Tibial artery (tissue), 4 donors: ENCODE measurements at places on chromosomes 16 and 17.

GRCh38 chr17:67602974-67603373 lies 114.8 kb upstream of the NOL11 start:
- DNase-seq = no peak

DNA sequence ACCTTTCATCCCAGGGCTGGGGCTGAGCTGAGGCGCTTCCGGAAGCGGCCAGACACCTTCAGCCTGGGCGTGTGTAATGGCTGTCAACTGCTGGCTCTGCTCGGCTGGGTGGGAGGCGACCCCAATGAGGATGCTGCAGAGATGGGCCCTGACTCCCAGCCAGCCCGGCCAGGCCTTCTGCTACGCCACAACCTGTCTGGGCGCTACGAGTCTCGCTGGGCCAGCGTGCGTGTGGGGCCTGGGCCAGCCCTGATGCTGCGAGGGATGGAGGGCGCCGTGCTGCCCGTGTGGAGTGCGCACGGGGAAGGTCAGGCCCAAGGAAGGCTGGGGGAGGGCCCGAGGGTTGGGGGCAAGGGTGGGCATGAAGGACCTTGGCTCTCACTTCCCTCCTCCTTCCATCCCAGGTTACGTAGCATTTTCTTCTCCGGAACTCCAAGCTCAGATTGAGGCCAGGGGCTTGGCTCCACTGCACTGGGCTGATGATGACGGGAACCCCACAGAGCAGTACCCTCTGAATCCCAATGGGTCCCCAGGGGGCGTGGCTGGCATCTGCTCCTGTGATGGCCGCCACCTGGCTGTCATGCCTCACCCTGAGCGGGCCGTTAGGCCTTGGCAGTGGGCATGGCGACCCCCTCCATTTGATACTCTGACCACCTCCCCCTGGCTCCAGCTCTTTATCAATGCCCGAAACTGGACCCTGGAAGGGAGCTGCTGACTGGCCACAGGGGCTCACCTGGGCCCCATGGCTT lies 19.6 kb downstream of the PFAS start:
- no peak for DNase-seq

DNA sequence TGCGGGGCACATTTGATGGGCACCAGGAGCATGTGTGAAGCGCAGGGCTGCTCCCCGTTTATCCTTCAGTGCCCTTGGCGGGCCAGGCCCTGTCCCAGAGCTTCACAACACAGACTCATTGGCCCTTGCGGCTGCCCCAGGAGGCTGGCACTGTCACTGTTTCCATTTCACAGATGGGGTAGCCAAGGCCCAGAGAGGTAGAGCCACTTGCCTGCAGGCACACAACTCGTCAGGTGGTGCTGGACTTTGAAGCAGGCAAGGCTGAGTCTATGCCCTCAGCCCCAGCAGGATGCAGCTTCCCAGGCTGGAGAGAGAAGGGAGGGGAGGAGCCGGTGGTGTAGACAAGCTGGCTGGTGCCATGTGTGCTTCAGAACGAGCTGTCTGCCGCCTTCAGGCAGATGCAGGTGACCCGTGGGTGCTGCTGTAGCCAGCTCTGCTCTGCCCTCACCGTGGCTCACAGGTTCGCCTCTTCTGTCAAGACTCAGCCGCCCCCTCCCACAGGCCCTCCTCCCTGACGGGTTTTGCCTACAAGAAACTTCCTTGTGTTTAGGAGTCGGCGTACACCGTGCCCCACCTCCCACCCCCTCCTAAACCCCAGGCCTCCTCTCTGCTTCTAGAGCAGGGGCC lies 232.3 kb upstream of the CIBAR2 start:
- DNase-seq = no peak

DNA sequence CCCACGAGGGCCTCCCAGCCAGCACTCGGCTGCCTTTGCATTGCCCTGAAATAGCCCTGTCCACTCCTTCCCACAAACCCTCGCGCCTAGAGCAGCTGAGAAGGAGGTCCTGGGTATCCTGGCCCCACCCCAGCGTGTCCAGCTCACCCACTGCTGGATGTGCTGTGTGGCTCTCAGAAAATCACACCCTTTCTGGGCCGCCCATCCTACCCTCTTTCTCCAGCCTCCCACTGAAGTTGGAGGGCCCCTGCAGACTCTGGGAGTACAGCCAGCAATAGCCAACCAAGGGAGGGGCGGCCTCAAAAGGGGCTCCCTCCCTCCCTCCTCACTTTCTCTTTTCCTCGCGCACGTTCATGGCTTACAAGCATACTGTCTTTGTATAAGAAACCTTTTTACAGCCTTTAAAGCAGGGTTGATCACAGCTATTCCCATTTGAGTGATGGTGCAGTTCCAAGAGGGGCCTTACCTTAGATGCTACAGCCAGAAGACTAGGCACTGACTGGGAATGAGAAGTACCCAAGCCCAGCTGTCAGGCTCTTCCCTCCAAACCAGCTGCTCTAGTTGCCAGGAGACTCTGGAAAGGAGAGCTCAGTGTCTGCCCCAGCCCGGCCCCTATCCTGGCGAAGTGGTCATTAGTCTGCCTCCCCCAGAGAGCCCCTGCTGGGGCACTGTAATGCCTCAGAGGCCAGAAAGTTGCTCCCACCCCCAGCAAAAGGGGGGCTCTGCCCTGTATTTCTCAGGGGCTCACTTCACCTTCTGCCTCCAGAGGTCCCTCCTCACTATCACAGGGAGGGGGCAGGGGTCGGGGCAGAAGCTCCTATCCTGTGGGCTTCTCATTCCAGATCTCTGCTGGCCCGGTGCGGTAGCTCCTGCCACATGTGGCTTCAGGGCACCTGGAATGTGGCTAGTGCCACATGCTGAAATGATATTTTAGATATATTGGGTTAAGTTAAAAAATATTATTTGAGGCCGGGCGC lies 38.1 kb downstream of the DCAKD start:
- no peak for DNase-seq

DNA sequence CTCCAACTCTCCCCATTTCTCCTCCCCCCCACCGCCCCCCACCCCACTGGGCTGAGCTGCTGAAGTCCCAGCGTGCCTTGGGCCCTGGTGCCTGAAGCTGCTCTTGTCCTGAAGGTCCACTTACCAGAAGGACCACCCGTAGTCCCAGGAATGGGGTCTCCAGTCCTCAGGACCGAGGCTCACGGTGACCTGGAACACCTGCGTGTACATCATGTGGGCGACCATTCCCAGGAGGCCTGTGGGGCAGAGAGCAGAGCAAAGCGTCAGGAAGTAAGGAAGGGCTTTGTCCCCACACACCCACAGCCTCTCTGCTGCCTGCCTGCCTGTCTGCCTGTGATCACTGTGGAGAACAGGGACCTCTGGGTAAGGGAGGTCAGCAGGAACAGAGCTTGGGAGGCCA lies 218.7 kb downstream of the GSG1L start:
- DNase-seq = no peak

GRCh38 chr16:22632606-22633005 lies 121.9 kb downstream of the NPIPB5 start:
- DNase-seq = no peak

DNA sequence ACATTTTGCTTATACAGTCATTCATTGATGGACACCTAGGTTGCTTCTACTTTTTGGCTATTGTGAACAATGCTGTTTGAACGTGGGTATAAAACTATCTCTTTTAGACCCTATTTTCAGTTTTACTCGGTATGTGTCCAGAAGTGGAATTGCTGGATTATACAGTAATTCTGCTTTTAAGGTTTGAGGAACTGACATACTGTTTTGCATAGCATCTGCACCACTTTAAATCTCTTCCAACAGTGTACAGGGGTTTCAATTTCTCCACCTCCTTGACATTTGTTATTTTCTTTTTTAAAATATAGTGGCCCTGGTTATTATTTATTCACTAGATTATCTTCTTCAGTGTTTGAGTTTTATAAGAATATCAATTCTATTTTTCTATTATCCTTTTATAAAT lies 116.9 kb downstream of the USP22 start:
- no peak for DNase-seq

GRCh38 chr16:56574625-56575024 lies 9.8 kb downstream of the MT4 start:
- no peak for DNase-seq

GRCh38 chr16:86363836-86364618 lies 146.3 kb upstream of the FOXF1 start:
- DNase-seq = no peak

- DNase-seq = peak; percentile 95
Observed at GRCh38 chr16:1959269-1960039, at the start of gene NDUFB10. Gene NDUFB10, plus strand, starts transcription at chr16:1959538. Its CDS starts 87 bp downstream, at chr16:1959625.

DNA sequence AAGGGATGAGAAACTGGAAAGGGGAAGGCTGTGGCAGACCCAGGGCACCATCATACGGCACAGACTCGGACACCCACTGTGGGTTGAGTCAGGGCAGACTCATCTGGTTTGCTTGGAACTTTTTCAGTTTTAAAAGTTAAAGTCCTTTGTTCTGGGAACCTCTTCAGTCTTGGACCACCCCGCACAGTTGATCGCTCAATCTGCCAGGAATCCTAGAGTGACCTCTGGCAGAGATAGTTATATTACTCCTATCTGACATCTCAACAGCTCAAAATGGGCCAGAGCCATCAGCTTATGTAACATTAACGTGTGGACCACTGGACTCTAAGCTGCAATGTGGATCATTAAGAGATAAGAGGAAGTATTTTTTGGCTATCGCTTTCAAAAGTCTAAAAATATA lies 164.3 kb downstream of the ABCA8 start:
- DNase-seq = no peak

- DNase-seq = no peak
Observed at GRCh38 chr17:81448950-81449349, 53.7 kb downstream of the BAHCC1 start.

DNA sequence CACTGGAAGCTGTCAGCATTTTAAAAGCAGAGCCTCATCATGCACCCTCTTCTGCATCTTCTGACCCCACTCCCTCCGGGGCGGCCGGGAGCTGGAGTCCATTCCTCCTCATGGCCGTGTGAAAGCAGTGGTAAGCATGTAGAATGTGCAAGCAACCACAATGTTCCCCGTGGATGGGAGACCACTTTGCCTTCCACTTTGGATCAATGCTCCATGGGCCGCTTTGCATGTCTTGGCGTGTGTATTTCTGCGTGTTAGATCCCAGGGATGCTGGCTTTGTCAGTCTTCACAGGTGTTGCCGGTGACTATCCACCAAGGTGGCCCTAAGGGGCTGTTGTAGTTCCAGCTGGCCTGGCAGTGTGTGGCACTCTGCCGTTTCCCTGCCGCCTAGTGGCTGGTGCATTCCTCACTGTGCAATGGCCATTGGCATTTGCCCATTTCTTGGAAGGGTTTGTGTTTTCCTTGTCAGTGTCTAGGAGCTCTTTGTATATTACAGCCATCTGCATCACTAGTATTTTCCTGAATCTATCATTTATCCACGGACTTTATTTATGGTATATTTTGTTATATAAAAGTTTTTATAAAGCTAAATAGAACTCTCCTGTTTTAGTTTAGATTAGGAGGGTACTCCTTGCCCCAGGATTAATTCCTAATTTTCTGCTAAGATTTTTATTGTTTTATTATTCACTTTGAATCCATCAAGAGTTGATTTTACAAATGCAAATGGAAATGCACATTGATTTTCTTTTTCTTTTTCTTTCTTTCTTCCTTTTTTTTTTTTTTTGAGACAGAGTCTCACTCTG lies 5.8 kb upstream of the ALDH3A1 start:
- peak; percentile 79 for DNase-seq

DNA sequence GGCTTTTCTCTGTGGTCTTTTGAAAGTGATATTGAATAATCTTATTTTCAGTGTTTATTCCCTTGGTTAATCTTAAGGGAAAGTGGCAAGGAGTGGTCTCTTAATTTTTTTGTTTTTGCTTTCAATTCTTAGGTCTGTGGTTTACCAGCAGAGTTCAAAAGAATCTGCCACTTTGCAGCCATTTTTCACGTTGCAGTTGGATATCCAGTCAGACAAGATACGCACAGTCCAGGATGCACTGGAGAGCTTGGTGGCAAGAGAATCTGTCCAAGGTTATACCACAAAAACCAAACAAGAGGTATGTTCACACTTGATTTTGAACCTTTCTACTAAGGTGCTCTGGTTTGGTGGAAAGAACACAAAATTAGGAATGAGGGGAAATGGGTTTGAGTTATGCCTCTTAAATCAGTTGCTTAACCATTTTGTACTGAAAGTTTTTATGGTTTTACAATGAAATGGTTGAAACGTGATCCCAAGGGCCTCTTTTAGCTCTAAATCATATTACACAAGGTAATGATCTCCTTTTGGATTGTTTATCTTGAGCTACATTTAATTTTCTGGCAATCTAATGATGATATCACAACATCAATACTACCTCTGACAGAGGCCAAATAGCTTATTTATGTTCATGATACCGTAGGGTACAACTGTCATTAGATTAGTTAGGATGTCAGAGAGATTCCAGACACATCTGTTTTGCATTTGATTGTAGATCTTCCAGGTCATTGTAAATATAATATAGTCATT lies 51.6 kb upstream of the CRISPLD2 start:
- DNase-seq = no peak

GRCh38 chr16:30983289-30983889 lies 1.6 kb upstream of the HSD3B7 start:
- no peak for DNase-seq

DNA sequence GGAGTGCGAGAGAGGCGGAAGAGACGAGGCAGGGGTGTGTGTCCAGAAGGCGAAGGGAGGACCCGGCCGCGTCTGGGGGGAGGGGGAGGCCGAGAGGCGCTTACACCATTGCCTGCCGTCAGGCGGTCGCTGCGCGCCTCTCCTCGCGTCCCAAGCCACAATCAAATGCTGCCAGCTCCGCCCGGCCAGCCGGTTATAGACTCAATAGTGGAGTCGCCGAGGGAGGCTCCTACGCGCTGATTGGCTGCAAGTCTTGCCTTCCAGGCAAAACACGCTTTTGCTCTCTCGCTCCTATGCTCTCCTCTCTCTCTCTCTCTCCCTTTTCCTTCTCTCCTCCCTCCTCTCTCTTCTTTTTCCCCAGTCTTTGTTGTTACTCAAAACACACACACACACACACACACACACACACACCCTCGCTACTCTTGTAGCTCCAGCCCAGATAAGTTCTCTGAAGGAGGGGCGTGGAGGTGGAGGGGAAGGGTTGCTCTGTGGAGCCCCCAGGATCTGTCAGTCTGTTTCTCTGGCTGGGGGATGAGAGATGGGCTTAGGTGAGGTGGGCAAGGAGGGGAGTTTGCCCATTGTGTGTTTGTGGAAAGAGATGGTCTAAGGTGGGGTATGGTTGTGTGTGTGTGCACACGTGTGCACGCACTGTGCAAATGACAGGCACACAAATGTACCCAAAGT lies at the start of gene DLX3:
TSS of gene DLX3 (minus strand) at position 170 of the 684 bp plus-strand sequence. CDS start 226 bp downstream, outside the sequence.
- peak; percentile 74 for DNase-seq

DNA sequence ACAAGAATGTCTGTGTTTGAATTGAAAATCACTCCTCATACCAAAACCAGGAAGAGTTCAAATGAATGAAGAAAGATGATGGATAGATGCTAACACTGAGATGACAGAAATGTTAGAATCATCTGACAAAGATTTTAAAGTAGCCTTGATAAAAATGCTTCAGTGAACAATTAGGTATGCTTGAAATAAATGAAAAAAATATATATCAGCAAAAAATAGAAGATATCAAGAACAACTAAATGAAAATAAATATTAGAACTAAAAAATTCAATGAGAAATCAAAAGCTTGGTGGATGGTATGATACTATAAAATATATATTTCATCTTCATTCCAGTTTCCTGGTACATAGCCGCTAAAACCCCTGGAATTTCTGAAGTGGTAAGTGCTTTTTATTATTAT lies 8.6 kb upstream of the ACSM3 start:
- no peak for DNase-seq
